ENCODE measurements at places on chromosomes 7 and 10.

GRCh38 chr7:121547544-121548092 lies 151.5 kb upstream of the FAM3C start:
- peak; percentile 65 for DNase-seq

DNA sequence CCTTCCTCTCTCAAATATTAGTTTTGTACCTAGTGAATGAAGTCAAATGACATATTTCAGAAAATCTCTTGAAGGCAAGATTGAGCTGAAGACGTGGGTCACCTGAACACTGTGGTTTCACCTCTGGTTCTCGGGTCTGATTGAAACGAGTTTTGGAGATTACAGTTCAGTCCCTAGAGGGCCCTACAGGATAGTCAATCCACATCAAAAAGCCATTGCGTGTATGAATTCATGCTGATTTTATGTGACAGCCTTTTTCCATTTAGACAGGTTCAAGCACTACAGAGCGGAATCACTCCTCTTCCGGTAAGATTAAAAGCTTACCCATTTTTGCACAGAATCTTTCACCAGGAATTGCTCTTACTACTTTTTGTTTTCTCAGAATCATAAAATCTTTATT lies 62.2 kb downstream of the VIM start:
- DNase-seq = no peak

DNA sequence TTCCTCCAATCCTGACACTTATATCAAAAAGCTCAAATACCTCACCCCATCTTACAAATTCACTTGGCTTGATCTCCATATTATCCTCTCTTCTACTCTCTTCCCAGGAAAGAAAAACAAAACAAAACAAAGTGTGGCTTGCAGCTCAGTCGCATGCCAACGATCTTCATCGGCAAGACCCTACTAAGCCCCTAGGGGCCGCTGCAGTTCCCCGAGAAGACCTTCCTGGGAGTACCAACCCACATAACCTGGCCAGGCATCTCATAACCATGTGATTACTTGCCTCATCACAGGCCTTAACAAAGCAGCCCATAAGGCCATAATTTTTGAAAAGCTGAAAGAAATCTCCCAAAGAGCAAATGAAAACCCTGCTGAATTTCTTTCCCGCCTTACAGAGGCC lies 103.7 kb downstream of the ZNF92 start:
- DNase-seq = peak; percentile 10

DNA sequence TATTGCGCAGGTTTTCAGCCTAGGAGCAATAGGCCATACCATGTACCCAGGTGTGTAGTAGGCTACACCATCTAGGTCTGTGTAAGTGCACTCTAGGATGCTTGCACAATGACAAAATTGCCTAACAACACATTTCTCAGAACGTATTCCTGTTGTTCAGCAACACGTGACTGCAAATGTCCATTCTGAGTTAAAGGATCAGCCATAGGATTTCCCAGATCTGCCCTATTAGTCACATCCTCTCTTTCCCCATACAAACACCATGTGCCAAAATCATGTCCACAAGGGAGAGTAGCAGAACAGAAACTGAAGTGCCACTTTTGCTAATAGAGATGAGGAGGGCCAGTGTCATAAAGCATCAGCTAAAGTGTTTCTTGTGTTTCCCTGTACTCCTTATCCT lies 42.6 kb upstream of the AMPH start:
- no peak for DNase-seq
